ENCODE measurements at places on chromosomes 2 and 18.

- DNase-seq, result no peak
Observed at GRCh38 chr2:204779771-204780170, 234.5 kb downstream of the PARD3B start.

- DNase-seq, result peak; percentile 70
Observed at GRCh38 chr2:70647873-70648481, 94.4 kb upstream of the TGFA start.

DNA sequence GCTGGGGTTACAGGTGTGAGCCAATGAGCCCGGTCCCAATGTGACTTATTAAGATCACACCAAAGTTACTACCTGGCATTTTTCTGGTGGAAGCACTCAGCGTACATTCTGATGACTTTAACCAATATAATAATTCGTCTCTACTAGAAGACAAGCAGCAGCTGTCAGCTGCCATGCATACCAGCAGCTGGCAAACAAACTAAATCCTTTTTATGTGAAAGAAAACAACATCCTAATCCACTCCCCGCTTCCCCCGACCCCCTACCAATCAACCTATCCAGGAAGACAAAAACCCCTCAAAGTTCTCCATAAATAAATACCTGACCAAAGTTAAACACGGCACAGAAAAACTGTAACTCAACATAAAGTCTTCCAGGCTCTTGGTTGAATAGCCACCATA lies 42.1 kb downstream of the GPR155 start:
- DNase-seq, result no peak

- DNase-seq, result no peak
Observed at GRCh38 chr2:161312996-161313395, 4.8 kb downstream of the PSMD14 start.

- no peak for DNase-seq
Observed at GRCh38 chr2:224029876-224030275, 9.2 kb downstream of the SERPINE2 start.

DNA sequence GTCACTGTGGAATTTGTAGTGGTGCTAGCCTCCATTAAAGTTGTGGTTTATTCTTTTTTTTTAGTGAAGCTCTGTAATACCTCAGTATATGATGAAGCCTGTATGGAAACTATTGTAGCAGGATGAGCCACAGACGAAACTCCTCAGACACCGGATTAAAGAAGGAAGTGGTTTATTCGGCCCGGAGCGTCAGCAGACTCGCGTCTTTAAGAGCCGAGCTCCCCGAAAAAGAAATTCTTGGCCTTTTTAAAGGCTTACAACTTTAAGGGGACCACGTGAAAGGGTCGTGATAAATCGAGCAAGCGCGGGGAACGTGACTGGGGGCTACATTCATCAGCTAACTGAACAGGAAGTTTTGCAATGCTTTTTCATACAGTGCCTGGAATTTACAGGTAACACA lies 8.1 kb upstream of the CCL20 start:
- DNase-seq, result no peak

DNA sequence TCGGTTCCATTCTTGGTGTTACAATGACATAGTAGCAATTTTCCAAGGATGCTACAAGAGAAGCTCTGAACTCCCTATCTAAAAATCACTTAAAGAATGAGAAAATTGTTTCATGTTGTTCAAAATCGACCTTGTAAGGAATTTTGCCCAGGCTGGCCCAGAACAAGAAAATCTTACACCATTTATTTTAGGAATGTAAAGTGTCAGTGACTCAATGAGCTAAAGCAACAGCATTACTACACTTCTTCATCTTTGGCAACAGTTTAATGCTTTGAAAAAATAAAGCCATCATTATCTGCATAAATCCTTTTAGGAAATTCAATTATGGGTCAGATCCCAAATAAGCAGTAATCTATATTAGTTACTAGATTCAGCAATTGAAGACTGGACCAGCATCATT lies 38.6 kb downstream of the SLC25A12 start:
- peak; percentile 39 for DNase-seq

GRCh38 chr2:172172513-172173173 lies 69.9 kb upstream of the DLX2 start:
- DNase-seq, result peak; percentile 92

GRCh38 chr2:46298522-46299353 lies 1.5 kb downstream of the EPAS1 start:
- peak; percentile 79 for DNase-seq

- no peak for DNase-seq
Observed at GRCh38 chr2:135965756-135966155, 19.7 kb downstream of the DARS1 start.

DNA sequence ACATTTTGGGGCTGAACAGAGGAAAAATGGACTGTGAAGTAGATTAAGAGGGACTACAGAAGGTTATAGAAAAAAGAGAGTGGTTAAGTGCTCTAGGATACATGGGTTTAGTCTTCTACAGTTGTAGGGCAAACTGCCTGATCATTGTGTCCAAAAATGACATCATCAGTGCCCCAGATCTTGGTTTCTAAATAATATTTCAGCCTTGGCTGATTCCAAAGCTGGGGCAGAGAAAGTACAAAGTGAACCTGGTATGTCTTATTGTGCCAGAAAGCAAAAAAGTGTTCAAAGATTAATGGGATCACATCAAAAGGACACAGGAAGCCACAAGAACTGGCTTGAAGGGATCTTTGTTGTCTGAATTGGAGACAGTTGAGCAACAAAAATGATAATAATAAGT lies 97.1 kb upstream of the ZNF521 start:
- DNase-seq, result no peak

GRCh38 chr2:111662039-111662770 lies 221.8 kb downstream of the ANAPC1 start:
- DNase-seq, result peak; percentile 71

DNA sequence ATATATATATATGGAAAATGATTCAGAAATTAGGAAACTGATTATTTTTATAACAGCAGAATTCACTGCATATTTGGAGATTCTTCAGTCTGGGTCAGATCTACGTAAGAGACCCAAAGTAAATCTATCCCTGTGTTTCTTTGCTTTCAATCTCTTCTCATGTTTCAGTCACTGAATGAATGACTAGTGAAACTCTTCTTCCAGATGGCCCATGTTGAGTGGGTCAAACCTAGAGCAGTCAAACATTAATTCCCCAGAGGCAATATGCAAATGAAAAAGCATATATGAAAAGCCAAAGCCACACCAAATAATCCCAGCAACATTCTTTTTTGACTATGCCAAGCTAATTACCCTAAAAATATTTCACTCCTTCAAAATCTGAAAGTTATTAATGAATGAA lies 317.3 kb downstream of the RBM43 start:
- DNase-seq, result no peak

DNA sequence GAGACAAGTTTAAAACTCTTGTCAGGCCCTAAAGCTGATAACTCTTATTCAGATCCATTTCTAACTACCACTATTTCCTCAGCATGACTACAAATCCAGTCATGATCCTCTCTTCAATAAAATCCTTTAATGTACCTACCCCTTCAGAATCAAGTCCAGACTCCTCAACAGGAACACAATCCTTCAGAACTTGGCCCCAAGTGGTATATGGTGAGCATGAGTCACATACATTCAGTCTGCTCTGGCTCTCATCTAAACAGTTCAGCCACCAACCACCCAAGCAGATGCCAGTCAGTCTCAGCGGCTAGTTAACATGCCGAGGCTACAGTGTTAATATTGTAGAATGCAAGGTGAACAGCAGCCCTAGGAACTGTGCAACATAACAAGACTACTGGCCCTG lies 9.7 kb downstream of the LMAN2L start:
- no peak for DNase-seq

- peak; percentile 56 for DNase-seq
Observed at GRCh38 chr2:219684721-219685689, 57.6 kb downstream of the SLC4A3 start.

DNA sequence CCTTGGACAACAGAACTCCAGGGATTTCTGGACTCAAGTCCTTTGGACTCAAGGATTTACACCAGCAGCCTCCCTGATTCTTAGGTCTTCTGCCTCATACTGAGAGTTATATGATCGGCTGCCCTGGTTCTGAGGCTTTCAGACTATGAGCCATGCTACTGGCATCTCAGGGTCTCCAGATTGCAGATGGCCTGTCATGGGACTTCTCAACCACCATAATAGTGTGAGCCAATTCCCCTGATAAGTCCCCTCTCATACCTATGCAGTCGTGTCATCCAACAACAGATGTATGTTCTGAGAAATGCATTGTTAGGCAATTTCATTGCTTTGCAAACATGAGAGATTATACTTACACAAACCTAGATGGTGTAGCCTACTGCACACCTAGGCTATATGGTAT lies 61.4 kb upstream of the MSTN start:
- no peak for DNase-seq

DNA sequence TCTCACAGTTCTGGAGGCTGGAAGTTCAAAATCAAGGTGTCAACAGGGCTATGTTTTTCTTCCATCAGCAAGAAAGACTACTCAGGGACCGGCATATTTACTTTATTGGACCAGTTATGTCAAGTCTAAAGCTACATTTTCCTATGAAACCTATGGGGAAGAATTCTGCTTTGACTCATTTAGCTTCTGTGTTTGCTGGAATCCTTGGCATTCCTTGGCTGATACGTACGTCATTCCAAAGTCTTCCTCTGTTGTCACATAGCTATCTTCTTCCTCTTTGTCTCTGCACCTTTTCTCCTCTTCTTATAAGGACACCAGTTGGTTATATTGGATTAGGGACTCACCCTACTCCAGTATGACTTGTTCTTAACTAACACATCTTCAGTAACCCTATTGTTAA lies 137.4 kb upstream of the FBXO11 start:
- no peak for DNase-seq

GRCh38 chr2:78870343-78870967 lies 155.0 kb upstream of the REG3G start:
- DNase-seq, result no peak
